Body of pancreas (tissue), 4 donors: ENCODE measurements at places on chromosomes 16 and 17. TPM values are rescaled to one million over a fixed set of nuclear protein-coding genes. Genes with fewer than 3 reads are reported as not detected.
A peak's percentile ranks its signal among the peaks of the same experiment; 100 is the strongest.

The DHRS7C gene
- total RNA-seq: not detected

DNA sequence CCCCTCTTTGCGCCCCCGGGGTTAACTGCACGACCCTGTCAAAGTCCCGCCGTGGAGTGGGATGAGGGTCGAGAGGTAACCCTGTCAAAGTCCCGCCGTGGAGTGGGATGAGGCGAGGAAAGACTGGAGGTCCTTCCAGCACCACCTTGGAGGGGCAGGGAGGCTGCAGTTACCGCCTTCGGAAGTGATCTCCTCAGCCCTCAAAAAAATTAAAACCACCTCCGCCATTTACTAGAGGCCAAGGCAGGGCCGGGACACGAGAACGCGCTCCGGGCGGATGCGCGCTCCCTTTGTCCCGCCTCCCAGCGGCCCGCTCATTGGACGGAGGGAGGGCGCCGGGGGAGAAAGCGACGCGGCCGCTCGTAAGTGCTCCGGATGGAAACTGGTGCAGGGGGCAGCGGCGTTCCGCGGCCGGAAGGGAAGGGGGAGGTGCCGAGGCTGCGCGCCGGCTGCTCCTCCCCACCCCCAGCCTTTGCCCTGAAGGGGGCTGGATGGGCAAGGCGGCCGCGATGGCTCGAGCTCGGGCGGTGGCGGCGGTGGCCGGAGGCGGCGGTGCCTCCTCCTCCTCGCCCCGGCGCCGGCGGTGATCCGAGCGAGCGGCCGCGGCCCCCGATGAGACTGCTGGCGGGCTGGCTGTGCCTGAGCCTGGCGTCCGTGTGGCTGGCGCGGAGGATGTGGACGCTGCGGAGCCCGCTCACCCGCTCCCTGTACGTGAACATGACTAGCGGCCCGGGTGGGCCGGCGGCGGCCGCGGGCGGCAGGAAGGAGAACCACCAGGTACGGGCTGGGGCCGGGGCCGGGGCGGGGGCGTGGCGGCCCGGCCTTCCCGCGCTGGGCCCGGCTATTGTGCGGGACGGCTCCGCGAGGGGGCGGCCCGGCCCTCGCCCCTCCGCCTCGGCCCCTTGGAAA is at the start of gene METTL9:
TSS of gene METTL9 (plus strand) at position 456 of the 909 bp plus-strand sequence. CDS start at position 613, 157 bp downstream.
- DNase-seq: peak; percentile 94

- DNase-seq: peak; percentile 36
Observed at GRCh38 chr17:4479982-4480751, 18.5 kb upstream of the SPNS2 start.

GRCh38 chr16:73993878-73994277 is 302.7 kb upstream of the PSMD7 start:
- no peak for DNase-seq

- no peak for DNase-seq
Observed at GRCh38 chr16:4426021-4426684, 485 bp downstream of the DNAJA3 start.

The ZNRF1 gene
- total RNA-seq: 9.3 TPM

- DNase-seq: no peak
Observed at GRCh38 chr17:43818966-43819365, 14.0 kb downstream of the MPP3 start.

The PYCARD gene
- total RNA-seq: 13.8 TPM

DNA sequence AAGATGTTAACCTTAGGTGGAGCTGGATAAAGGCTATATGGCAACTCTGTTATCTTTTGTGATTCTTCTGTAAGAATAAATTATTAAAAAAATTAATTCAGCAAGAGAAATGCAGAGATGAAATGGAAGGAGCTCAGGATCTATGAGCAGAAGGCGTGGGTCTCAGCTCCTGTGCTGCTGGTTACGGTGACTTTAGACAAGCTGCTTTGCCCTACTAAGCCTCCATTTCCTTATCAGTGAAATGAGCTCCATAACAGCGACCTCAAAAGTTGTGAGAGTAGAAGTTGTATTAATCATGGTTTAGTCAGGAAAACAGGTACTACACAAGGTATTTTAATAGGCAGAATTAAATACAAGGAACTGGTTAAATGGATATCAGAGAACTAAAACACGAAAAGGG is 48.2 kb upstream of the FOXJ1 start:
- no peak for DNase-seq

- no peak for DNase-seq
Observed at GRCh38 chr17:49914096-49914490, 54.9 kb upstream of the DLX4 start.

- no peak for DNase-seq
Observed at GRCh38 chr17:21193031-21193430, 20.9 kb downstream of the TMEM11 start.

DNA sequence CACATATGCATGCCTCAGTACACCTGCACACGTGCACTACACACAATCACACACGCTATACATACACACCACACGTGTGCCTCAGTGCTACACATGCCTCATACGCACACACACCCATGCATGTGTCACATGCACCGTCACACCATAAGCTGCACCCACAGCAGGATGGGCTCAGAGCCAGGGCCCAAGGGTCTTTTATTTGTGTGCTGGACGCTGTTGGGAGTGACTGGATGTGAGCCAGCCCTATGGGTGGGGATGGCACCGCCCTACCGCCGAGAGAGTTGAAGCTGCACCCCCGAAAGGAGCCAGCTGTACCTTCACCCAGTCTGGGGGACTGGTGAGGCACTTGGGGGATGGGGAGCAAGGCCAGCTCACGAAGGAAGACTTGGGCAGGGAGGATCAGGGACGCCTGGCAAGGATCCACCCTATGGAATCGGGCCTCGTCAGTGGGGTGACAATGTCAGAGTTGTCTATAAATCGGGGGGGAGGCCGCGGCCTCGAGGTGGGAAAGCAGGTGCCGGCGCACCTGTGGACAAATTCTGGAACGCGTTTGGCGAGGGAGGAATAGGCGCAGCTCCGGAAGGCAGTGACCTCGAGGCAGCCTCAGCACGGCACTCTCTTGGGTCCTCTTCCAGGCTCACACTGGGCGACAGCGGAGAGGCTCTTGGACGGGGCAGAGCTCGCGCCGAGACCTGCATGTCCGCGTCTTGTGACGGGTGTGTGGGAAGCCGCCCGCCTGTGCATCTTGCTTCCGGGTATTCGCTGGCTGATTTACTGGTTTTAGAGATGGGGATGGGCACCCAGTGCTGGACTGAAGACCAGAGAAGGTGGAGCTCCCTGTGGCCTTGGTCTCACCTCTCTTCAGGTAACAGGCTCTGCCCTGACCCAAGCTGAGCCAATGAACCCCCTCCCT is 7.3 kb downstream of the RGS11 start:
- peak; percentile 91 for DNase-seq

GRCh38 chr16:12646490-12647274 is 157.0 kb downstream of the CPPED1 start:
- no peak for DNase-seq

DNA sequence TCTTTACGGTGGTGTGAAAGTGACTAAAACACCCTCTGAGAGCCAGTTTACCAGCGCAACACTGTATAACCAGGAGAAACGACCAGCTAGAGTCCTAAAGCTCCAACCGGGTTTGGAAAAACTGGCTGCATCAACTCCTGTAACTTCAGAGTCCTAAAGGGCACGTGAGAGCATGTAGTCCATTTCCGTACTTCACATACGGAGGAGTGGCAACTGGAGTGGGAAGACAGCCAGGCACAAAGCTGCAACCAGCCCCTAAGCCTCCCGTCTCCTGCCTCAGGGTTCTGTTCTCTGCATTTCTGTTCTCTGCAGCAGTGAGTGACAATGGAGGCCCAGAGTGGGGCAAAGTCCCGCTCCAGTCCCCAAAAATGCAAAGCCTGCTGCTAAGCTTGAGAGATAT is 19.2 kb downstream of the TEKT1 start:
- no peak for DNase-seq

DNA sequence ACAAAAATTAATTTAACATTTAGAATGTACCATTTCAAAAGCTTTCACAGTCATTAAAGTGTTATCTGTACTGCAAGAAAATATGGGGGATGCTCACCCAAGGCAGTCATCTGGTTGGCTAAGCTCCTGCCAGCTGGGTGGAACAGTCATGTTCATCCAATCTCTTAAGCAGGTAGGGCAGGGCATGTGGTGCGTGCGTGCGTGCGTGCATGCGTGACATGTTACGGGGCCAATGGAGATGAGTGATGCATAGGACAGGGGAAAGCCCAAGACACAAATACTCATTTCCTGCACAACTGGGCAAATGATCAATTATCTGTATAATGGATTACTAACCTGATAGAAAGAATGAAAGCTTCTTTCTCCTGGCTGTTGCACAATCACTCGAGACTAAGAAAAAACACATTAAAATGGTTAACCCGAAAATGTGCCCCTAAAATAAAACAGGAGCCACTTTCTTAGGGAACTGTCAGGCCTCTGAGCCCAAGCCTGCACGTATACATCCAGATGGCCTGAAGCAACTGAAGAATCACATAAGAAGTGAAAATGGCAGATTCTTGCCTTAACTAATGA is 104.4 kb downstream of the MYO1D start:
- DNase-seq: no peak

GRCh38 chr17:79814127-79814973 is 17.5 kb upstream of the CBX8 start:
- no peak for DNase-seq

The CTRB2 gene
- 18,538 TPM for total RNA-seq

DNA sequence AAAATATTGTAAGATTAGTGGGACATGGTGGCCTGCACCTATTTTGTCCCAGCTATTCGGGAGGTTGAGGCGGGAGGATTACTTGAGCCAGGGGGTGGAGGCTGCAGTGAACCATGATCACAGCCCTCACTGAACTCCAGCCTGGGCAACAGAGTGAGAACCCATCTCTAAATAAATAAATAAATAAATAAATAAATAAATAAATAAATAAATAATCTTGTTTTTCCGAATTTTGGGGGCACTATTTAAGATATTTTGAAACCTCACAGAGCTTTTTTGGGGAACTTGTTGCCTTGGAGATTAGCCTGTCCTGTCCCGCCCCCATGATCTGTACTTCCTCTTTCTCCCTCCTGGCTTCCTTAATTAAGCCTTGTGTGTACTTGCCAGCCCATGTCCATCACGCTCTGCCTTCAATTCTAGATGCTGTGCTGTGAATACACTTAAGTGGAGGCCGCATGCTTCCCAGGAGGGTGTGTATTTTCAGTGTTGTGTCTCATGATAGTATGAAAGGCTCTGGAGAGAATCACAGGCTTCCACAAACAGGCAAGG is 4.4 kb downstream of the LGALS9 start:
- no peak for DNase-seq

- DNase-seq: no peak
Observed at GRCh38 chr16:21986692-21987246, 14.1 kb downstream of the PDZD9 start.

The KCNJ16 gene
- total RNA-seq: 58.6 TPM

DNA sequence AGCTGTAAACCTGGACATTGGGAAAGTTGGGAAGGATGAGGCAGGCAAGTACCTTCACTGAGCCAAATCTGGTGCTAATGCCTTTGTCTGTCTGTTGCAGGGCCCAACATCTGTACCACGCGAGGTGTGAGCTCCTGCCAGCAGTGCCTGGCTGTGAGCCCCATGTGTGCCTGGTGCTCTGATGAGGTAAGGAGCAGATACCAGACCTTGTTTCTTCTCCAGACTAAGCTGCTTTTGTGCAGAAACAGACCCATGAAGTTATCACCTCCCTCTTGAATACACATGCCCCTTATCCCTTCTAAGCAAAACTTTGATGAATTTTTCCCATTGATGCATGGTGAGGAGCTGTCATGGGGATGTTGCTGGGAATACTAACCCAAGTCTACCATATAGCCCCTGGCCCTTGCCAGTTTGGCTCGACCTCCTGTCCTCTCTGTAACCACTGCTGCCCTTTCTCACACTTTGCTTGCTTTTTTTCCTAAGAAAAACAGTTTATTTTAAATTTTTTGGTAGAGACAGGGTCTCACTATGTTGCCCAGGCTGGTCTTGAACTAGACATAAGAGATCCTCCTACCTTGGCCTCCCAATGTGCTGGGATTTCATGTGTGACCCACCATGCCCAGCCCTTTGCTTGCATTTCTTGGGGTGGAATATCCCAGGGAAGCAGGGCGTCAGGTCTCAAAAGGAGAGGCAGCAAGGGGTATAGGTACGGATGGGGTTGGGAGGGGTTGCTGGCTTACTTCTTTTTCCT is 20.9 kb downstream of the ITGB3 start:
- no peak for DNase-seq

DNA sequence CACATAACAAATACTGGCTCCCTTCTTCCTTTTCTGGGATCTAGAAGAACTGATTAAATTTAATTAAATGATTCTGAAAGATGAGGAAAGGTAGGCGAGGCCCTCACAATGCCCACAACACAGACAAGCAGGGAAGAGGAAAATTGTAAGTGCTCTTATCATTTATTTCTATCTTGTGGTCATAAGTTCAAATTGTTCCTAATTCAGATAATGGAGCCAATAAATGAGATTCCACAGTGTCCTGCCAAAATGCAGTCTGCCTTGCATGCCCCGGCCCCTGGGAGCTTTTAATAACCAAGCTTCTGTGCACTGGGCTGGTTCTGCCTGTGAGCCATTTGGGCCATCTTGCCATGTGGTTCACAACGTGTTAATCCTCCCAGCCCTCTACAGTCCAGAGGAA is 97.0 kb downstream of the CMC2 start:
- no peak for DNase-seq

The CACNG1 gene
- not detected for total RNA-seq

The MMP25 gene
- total RNA-seq: 0.99 TPM

- DNase-seq: no peak
Observed at GRCh38 chr17:31418773-31419350, 27.4 kb downstream of the RAB11FIP4 start.

The EXOC3L1 gene
- total RNA-seq: 1.8 TPM

- no peak for DNase-seq
Observed at GRCh38 chr17:66446419-66446818, 144.0 kb downstream of the PRKCA start.

GRCh38 chr17:7878234-7878633 is 10.4 kb upstream of the CHD3 start:
- DNase-seq: no peak
